ENCODE measurements at places on chromosomes 12 and 14.

- DNase-seq: no peak
Observed at GRCh38 chr14:38016497-38016896, 191.2 kb upstream of the SSTR1 start.

DNA sequence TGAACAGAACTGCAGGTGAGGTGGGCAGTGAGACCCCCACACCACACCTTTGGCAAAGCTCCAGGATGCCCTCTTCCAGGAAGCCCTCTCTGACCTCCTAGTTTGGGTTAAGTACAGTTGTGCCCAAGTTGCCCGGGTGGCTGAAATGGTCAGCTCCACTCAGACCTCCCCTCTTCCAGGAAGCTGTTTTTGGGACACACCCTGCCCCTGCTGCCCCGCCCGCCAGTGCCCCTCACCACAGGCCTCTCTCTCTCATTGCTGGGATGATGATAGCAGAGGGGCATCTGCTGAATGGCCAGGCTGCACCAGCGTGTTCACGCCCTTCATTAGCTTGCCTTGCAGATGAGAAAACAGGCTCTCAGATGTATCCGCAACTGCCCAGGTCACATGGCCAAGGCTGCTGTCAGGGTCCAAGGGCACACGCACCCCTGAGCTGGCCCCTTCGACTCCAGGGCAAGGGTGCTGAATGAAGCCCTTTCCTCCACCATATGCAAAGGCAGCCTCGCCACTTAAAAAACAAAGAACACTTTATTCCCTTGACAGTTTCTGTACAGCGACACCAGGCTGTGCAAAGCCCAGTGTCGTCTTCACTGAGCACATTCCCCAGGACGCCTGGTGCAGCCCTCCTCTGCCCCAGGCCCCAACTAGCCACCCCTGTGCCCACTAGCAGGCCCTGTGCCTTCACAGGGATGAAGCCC, 15.5 kb downstream of the SLC25A29 start:
- no peak for DNase-seq

- DNase-seq: no peak
Observed at GRCh38 chr12:107533218-107533617, 152.4 kb upstream of the PWP1 start.

DNA sequence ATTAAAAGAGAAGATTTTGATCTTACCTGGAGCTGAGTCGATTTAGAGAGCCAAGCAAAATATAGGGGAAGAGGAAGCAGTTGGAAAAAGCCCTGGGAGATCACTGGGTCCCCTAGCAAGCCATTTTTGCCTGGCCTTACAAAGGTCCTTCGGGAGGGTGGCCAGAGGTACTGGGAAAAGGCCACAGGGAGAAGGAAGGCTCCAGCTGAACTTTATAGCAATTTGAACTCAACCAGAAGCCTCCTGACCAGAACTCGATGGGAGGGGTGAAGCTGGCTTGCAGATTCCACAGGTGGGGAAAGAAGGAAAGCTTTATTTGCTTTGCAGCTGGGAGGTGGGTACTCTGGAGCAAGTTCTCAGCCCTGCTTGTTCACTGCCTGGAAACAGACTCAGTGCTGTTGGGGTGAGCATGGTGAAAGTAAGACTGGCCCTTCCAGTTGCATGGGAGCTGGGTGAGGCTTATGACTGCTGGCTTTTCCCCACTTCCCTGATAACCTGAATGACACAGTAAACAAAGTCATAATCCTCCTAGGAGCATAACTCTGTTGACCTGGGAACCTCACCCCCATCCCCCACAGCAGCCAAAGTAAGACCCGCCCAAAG, 855.8 kb downstream of the FSCB start:
- peak; percentile 4 for DNase-seq

GRCh38 chr12:106245767-106246166, 2.1 kb downstream of the CKAP4 start:
- DNase-seq: peak; percentile 65

DNA sequence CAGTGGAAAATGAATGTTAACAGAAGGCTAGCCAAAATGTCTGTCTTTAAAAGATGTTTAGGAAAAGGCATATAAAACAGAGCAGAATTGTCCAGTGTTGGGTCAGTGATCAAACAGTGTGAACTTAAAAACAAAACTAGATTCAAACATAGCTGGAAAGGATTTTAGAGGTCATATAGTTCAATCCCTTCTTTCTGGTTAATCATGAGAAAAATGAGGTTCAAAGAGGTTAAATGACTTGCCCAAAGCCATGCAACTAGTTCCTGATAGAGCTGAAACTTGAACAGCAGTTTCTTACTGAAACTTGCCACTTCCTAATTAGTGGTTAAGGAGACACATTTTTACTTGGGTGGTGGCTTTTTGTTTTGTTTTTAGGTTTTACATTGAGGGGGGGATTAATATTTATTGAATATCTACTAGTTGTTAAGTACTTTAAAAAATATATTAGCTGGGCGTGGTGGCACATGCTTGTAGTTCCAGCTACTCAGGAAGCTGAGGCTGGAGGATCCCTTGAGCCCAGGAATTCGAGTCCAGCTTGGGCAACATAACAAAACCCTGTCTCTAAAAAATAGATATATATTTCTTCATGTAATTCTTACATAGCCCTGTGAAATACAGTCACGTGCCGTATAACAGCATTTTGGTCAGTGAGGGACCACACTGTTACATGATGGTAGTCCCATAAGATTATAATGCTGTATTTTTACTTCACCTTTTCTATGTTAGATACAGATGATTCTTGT, 20.4 kb downstream of the ACVR1B start:
- DNase-seq: no peak

DNA sequence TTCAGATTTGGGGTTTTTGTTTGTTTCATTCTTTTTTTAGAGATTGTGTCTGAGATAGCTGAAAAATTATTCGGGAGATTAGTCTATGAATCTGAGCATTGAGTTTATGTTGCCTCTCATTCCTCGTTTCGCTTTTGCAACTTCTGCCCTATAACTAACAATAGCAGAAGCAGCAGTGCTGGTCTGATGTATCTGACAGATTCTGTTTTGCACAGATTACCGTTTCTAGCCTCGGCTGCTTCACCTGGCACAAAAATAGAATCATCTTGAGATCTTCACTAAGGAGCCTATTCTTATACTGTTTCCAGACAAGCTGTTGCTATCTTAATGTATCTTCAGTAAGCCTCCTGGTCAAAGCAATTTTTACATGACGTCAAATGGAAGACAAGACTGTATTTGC, 29.2 kb downstream of the KCNJ8 start:
- no peak for DNase-seq

- no peak for DNase-seq
Observed at GRCh38 chr12:84919271-84919670, 6.7 kb upstream of the SLC6A15 start.

- no peak for DNase-seq
Observed at GRCh38 chr12:10067264-10067663, 31.5 kb downstream of the CLEC1A start.

- DNase-seq: no peak
Observed at GRCh38 chr12:43737646-43738045, 20.9 kb downstream of the PUS7L start.

Measured in HuH-7 (cell line).